ENCODE measurements at places on chromosomes 7 and 10.
A peak's percentile ranks its signal among the peaks of the same experiment; 100 is the strongest.

DNA sequence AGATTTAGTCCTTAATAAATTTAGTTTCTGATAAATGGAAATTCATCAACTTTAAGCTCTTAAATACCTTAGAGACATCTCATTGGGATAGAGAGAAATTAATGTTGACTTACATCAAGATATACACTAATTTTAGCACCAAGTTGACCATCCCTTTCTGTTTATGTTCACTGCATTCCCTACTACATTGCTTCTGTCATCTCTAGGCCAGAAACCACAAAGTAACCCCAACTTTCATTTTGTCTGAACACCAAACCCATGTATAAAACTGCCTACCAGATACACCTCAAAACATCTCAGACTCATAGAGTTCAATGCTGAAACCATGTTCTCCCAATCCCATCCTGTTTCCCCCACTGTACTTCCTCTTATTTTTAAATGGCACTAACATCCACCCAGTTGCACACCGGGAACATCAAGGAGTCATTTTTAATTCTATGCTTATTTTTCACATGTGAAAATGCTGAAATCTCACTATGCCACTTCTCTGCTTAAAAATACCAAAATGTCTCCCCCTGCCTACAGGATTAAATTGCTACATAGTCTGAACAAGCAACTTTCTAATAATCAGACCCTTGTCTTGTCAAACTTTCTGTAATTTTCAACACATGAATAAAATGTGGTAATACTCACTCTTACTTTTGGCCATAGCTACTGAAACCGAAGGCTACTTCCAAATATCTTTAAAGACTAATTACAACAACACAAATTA is 201.6 kb downstream of the SEMA3D start:
- no peaks in the 10 kb centered on the region for H3K36me3 ChIP-seq
- H3K27ac ChIP-seq: no peak overlapping the region
- no peak overlapping the region for H3K4me3 ChIP-seq
- H3K4me1 ChIP-seq: no peaks in the 10 kb centered on the region
- DNase-seq: no peak

- no peaks in the 10 kb centered on the region for H3K36me3 ChIP-seq
- no peaks in the 10 kb centered on the region for H3K4me1 ChIP-seq
- no peak overlapping the region for H3K4me3 ChIP-seq
- H3K27me3 ChIP-seq: no peaks in the 10 kb centered on the region
- DNase-seq: no peak
These were observed 17.4 kb upstream of the INMT start for GRCh38 chr7:30734497-30734896.

DNA sequence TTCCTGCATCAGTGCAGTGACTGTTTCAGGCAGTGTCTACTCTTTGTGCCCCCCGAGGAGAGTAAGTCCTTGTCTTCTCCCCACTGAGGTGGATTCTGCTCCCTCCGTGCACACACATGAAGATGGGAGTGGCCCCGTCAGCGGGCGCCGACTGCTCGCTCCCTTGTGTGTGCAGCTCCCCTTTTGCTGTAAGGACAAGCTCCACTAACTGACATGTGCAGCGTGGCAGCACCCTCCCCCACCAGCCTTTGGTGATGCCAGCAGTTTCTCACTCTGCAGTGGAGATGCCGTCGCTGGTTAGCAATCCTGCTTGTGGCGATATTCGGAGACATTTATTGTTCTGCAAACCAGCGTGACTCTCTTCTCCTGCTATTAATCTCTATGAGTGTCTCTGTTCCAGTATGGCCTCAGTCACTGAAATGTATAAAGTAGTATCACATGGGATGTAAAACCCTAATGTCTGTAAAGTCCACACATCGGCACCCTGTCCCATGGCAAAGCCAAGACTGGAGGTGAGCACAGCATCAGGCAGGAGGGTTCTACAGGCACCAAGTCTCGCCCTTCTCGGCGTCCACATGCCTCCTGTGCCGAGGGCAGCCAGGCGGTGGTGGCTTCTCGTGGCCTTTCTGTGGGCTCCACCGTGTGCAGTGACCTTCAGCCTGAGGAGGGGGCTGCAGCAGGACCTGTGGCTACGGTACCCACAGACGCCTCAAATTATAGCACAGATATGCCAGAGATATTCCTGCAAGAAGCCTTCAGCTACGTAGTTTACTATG is 202.7 kb downstream of the EBF3 start:
- no peak overlapping the region for H3K27ac ChIP-seq
- no peaks in the 10 kb centered on the region for H3K36me3 ChIP-seq
- no peaks in the 10 kb centered on the region for H3K27me3 ChIP-seq
- no peak overlapping the region for H3K4me3 ChIP-seq
- peak; percentile 14 for DNase-seq

GRCh38 chr7:45650404-45651394 is 76.5 kb downstream of the ADCY1 start:
- peak; percentile 20 for DNase-seq
- no peak overlapping the region for H3K27ac ChIP-seq
- H3K4me3 ChIP-seq: no peak overlapping the region

- no peaks in the 10 kb centered on the region for H3K36me3 ChIP-seq
- no peak for DNase-seq
- peaks cover 6% of the 10 kb centered on the region for H3K4me1 ChIP-seq
- H3K27ac ChIP-seq: peak overlapping the region; percentile 58
- H3K27me3 ChIP-seq: no peaks in the 10 kb centered on the region
- no peak overlapping the region for H3K4me3 ChIP-seq
These were observed 9.4 kb downstream of the WBP1L start for GRCh38 chr10:102752934-102753664.

DNA sequence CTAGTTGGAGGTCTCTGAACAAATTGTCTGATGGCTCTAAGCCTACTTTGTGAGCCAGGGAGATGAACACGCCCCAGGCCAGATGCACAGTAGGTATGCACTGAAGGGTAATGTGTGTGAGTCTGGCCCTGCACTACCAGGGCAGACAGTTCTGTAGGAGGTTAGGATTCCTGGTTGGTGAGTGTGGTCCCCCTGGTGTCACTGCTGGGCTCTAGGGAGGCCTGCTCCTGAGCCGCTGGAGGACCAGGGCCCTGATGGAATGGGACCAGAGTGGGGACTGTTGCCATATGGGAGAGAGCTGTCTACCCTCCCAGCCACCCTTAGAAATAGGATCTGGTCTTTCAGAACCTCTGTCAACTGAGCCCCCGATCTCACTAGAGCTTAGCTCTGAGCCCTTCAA is 42.0 kb downstream of the CDH23 start:
- H3K27me3 ChIP-seq: no peaks in the 10 kb centered on the region
- no peaks in the 10 kb centered on the region for H3K4me1 ChIP-seq
- H3K4me3 ChIP-seq: no peak overlapping the region
- DNase-seq: no peak
- H3K27ac ChIP-seq: no peak overlapping the region

DNA sequence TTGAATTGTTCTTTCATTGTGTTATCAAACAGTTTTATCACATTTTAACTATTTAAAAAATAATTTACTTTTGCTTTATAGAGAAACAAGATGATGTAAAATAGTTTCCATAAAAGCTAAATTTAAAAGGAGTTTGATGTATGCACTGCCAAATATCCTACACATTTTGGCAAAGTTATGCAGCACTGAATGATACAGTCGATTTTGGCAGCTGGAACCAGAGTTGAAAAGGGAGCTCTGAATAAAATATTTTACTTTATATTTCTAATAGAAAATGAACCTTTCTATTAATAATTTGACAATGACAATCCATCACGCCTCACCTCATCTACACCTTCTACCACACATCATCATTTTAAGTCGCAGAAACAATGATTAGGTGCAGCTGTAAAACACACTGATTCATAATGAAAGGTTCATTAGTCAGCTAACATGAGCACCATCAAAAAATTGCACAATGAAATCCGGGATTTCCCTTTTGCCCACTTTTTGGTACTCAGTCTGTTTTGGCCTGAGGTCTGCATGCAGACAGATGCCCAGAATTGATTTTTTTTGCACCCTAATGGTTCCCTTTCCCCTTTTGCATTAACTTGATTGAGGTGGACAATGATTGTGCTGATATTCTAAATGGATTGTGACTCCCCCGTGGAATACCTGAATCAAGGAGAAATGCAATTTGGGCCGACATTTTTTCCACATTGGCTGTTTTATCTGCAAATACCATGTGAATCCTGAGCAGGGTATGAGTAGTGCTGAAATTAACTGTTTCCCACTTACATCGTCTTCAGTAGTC is 105.8 kb downstream of the THSD7A start:
- H3K36me3 ChIP-seq: no peaks in the 10 kb centered on the region
- no peak for DNase-seq
- H3K4me1 ChIP-seq: no peaks in the 10 kb centered on the region
- no peak overlapping the region for H3K4me3 ChIP-seq

- H3K27me3 ChIP-seq: peaks cover 40% of the 10 kb centered on the region
- no peak overlapping the region for H3K27ac ChIP-seq
- no peak for DNase-seq
- peaks cover 17% of the 10 kb centered on the region for H3K4me1 ChIP-seq
- peak overlapping the region; percentile 41 for H3K4me3 ChIP-seq
These were observed 988 bp upstream of the EN2 start for GRCh38 chr7:155456738-155457543.

GRCh38 chr7:27124902-27125689 is 5.5 kb downstream of the HOXA4 start:
- DNase-seq: no peak
- H3K4me3 ChIP-seq: no peak overlapping the region
- no peak overlapping the region for H3K27ac ChIP-seq
- H3K36me3 ChIP-seq: no peaks in the 10 kb centered on the region

GRCh38 chr10:44731283-44731682 is 179.9 kb upstream of the TMEM72 start:
- H3K27me3 ChIP-seq: no peaks in the 10 kb centered on the region
- no peaks in the 10 kb centered on the region for H3K4me1 ChIP-seq
- no peaks in the 10 kb centered on the region for H3K36me3 ChIP-seq
- no peak for DNase-seq
- no peak overlapping the region for H3K27ac ChIP-seq
- H3K4me3 ChIP-seq: no peak overlapping the region

- DNase-seq: no peak
- no peak overlapping the region for H3K4me3 ChIP-seq
- H3K27me3 ChIP-seq: no peaks in the 10 kb centered on the region
- H3K27ac ChIP-seq: no peak overlapping the region
- no peaks in the 10 kb centered on the region for H3K36me3 ChIP-seq
These were observed 133.9 kb upstream of the FGFR2 start for GRCh38 chr10:121732172-121732571.

DNA sequence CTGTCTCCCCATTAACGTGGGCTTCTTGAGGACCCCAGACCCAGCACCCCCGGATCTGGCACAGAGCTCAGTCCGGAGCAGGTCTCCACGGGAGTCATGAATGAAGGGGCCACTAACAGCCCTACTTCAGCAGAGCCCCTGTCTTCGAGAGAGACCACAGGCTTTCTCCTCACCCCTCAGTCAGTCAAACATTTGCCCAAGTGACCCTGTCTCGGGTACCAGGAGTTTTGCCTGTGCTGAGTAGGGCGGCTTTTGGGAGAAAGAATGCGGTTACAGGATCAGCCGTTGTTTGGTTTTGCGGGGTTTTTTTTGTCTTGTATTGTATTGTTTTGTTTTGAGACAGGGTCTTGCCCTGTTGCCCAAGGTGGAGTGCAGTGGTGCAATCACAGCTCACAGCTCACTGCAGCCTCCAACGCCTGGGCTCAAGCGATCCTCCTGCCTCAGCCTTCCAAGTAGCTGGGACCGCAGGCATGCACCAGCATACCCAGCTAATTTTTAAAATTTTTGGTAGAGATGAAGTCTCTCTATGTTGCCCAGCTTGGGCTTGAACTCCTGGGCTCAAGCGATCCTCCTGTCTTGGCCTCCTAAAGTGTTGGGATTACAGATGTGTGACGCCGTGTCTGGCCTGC is 16.5 kb downstream of the ADAP1 start:
- H3K36me3 ChIP-seq: no peaks in the 10 kb centered on the region
- H3K27me3 ChIP-seq: no peaks in the 10 kb centered on the region
- no peak overlapping the region for H3K4me3 ChIP-seq

DNA sequence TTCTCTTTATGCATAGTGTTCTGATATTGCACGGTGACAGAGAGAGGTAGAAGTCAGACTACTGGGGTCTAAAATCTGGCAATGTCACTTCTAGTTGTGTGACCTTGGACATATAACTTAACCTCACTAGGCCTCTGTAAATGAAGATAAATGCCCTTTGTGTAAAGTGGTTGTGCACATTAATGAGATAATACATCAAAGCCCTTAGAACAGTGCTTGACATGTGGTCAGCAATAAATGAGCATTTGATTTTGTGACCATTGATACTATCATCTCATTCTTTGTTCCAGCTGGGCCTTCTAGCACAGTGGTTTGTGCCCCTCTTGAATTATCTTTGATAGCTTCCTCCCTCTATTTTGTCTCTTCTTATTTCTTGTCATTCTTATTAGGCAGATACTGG is 74.1 kb upstream of the C10orf90 start:
- peaks cover 3% of the 10 kb centered on the region for H3K27me3 ChIP-seq
- no peaks in the 10 kb centered on the region for H3K4me1 ChIP-seq
- no peaks in the 10 kb centered on the region for H3K36me3 ChIP-seq
- H3K4me3 ChIP-seq: no peak overlapping the region
- no peak overlapping the region for H3K27ac ChIP-seq

DNA sequence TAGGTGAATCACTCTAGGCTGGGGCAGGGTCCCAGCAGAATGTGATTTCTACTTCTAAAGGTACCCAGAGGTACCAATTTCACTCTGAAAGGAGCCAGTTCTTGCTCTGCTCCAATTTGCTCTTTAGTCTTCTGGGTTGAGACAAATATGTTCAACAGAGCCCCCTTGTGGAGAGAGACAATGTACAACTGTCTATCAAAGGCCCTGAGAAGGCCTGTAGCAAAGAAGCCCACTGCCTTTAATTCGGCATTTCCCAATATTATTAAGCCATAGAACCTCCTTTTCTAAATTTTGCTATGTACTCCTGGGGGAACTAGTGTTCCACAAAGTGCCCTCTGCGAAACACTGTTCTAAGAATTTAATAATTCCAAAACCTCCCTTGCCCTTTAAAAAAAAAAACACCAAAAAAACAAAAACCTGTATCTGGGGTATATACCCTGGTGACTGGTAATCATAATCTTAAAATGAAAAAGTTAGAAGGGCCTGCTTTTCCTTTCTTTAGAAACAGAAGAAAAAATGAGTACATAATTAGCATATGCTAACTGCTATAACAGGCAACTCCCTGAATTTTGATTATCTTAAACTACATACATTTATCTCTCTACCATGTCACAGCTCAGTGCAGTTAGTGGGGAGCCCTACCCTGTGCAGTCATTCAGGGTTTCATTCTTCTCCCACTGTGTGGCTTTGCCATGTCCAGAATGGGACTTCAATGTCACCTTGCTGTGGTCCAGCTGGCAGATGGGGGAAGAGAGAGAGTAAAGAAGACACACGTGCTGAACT is 160.9 kb upstream of the BMPER start:
- H3K27ac ChIP-seq: peak overlapping the region; percentile 2
- no peak overlapping the region for H3K4me3 ChIP-seq
- no peaks in the 10 kb centered on the region for H3K27me3 ChIP-seq
- H3K4me1 ChIP-seq: no peaks in the 10 kb centered on the region

DNA sequence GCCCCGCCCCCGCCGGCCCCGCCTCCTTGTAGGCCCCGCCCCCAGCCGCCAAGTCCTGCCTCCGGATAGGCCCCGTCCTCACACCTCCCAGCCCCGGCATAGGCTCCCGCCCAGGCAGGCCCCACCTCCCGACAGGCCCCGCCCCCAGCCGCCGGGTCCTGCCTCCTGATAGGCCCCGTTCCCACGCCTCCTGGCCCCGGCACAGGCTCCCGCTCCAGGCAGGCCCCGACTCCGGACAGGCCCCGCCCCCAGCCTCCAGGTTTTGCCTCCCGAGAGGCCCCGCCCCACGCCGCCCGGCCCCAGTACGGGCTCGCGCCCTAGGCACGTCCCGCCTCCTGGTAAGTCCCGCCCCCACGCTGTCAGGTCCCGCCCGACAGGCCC is 232 bp upstream of the MICALL2 start:
- H3K27ac ChIP-seq: peak overlapping the region; percentile 87
- H3K4me1 ChIP-seq: peaks cover 55% of the 10 kb centered on the region
- no peaks in the 10 kb centered on the region for H3K27me3 ChIP-seq
- peak overlapping the region; percentile 75 for H3K4me3 ChIP-seq
